Kidney (tissue), 22 donors: ENCODE measurements at places on chromosomes 7 and 10. TPM values are rescaled to one million over a fixed set of nuclear protein-coding genes. Genes with fewer than 3 reads are reported as not detected.
A peak's percentile ranks its signal among the peaks of the same experiment; 100 is the strongest.

Gene CCDC3
- 9.7 TPM for polyA plus RNA-seq

Gene PTPRE
- 1.1 TPM for polyA plus RNA-seq

Gene GCC1
- polyA plus RNA-seq, result 6.9 TPM

Gene PAPOLB
- not detected for polyA plus RNA-seq

Gene KIF5B
- 26.9 TPM for polyA plus RNA-seq

- peak; percentile 70 for DNase-seq
These were observed 167.7 kb upstream of the PPP1R3A start for GRCh38 chr7:114086537-114086913.

DNA sequence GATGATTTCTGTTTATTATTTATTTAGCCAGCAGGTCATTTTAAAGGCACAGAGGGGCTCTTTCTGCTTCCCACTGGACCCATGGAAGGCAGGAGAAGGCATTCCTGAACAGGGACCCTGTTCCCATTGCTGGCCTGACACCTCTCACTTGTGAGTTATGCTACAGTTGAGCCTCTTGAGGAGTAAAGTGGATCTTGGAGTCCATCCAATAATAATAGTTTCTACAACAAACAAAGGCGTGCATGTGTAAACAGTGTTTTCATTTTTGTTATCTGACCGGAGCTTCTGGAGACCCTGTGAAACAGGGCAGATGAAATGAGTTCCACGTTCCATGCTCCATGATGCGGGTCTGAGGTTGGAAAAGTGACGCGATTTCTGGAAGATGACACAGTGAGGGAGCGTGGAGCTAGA, 127.3 kb upstream of the HABP2 start:
- no peak for DNase-seq

- no peak for DNase-seq
These were observed 916.6 kb downstream of the IPMK start for GRCh38 chr10:57351076-57351475.

- no peak for DNase-seq
These were observed 115.0 kb downstream of the FAM107B start for GRCh38 chr10:14659626-14660196.

DNA sequence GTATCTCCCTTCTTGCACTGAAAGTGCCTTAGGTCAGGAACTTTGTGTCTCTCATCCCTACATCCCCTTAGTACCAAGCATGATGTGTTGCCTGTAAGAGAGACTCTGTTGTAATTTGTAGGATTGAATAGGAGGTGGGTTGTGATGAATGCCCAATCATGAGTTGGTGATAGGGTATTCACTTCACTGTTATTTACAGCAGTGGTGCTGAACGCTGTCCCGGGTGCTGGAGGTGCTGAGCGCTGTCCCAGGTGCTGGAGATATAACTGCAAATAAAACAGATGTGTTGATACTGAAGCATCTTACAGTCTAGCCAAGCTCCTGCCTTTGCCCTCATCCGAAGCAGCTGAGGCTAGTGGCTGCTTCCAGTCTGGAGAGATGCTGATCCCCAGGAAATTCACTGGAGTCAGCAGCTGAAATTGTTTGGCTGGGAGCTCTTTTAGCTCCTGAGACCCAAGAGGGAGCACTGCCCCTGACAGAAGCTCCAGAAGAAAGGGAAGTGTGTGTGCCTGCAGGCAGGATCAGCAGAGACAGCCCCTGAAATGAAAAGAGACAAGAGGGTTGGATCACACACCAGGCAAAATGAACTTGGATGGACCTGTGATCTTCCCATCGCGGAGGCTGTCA, 183.4 kb downstream of the SORCS3 start:
- peak; percentile 84 for DNase-seq

- DNase-seq, result no peak
These were observed 40.8 kb upstream of the TSPAN33 start for GRCh38 chr7:129103561-129104324.

DNA sequence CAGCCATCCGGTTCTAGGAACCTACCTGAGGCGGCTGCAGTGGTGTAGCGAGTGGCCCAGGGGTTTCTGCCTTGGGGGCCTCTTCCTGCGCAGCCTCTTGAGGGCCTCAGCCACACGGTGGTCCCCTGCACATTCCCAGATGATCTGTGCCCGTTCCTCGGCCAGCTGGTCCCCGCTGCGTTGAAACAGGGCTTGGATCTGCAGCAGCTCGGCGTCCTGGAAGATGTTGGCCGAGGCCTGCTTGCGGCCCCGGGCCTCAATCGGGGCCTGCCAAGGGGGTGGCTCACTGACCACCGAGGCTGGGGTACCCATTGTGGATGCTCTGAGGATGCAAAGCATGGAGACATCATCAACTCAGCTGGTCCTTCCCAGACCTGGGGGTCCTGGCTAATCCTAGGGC, 7.4 kb downstream of the AVPI1 start:
- no peak for DNase-seq

DNA sequence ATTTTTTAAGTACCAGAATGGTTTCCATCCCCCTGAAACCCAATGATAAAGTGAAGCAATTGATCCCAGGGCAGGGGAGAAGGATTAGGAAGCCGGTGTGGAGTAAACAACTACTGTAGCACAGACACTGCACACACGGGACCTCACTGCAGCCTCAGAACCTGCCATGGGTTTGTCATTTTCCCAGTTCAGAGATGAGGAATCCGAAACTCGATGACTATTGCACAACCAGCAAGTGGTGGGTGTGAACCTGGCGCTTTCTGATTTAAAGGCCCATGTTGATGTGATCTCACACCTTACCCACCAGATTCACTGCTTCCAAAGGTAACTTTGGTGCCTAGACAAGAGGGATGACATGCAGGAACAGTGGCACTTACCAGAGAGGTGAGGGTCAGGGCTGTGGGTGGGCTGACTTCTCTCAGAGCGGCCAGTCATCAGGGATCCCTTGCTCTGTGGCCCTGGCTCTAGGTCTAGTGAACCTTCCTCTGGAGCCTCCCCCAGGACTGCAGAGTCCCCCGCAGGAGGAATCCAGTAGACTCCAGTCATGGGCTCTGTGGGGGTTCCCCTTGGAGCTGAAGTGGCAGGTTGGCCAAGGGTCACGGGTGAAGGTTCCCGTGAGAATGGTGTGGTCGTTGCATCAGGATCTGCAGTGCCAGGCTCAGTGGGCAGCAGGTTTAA, 62.8 kb downstream of the PKD1L1 start:
- DNase-seq, result no peak

- DNase-seq, result no peak
These were observed 69.0 kb upstream of the FAM180A start for GRCh38 chr7:135817583-135817982.

- DNase-seq, result no peak
These were observed 237.3 kb downstream of the ZMYND11 start for GRCh38 chr10:372566-372965.

GRCh38 chr10:123580426-123580825, 85.7 kb upstream of the GPR26 start:
- no peak for DNase-seq
